Breast epithelium (tissue), 4 donors: ENCODE measurements at places on chromosomes 12 and 14. TPM values are rescaled to one million over a fixed set of nuclear protein-coding genes. Genes with fewer than 3 reads are reported as not detected.

GRCh38 chr12:94570161-94570560 lies 80.2 kb downstream of the TMCC3 start:
- DNase-seq, result no peak

GRCh38 chr12:122437656-122438121 lies 15.2 kb upstream of the CLIP1 start:
- DNase-seq, result no peak

DNA sequence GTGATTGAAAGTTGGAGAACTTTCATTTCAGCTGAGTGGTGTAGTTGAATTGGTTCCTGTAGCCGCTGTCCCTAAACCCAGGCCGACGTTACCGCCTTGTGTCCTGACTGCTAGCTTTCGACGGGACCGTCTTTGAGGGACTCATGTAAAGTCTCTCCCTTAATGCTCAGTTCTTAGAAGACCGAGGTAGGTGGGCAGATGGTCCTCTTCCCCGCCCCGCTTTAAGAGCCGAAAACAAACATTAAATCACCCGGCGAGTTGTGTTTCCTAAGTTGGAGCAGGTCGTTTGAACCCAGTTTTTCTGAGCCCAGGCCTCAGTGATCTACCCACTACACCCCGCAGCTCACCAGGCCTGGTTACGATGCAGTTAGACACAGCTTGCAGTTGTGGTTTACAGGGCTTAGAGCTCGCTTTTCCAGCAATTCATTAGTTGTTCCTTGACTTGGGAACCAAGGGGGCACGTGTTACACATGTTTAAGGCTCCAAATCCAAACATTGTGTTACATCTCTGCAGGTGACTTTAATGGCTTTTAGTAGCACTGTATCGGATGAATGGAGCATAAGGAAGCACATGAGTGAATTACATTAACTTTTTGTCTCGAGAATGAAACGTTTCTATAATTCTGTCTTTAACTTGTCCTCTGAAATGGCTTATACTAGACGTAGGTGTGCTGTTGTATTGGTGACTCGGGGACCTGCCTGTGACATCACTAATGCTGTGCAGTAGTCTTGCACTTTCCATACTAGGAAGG lies 790 bp downstream of the NEDD1 start:
- no peak for DNase-seq

GRCh38 chr12:67853204-67853603 lies 136.0 kb upstream of the IFNG-AS1 start:
- DNase-seq, result no peak

DNA sequence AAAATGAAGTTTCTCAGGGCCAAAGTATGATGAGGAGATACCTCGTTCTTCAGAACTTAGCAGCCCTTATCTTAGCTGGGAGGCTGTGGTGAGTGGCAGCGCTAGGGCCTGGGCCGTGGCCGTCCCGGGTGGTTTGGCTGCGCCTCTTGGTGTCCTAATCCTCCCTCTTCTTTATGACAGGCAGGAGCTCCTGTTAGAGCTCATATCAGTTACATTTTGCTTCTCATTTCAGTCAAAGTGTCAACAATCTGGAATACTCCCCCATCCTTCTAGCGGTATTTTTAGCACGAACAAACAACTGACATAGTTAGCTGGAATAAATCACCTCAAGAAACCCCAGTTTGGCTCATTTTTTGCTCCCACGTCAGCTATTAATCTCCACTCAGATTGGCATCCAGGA lies 188.8 kb downstream of the TTC7B start:
- no peak for DNase-seq

- no peak for DNase-seq
These were observed 200.1 kb downstream of the TMTC2 start for GRCh38 chr12:82886671-82887340.

DNA sequence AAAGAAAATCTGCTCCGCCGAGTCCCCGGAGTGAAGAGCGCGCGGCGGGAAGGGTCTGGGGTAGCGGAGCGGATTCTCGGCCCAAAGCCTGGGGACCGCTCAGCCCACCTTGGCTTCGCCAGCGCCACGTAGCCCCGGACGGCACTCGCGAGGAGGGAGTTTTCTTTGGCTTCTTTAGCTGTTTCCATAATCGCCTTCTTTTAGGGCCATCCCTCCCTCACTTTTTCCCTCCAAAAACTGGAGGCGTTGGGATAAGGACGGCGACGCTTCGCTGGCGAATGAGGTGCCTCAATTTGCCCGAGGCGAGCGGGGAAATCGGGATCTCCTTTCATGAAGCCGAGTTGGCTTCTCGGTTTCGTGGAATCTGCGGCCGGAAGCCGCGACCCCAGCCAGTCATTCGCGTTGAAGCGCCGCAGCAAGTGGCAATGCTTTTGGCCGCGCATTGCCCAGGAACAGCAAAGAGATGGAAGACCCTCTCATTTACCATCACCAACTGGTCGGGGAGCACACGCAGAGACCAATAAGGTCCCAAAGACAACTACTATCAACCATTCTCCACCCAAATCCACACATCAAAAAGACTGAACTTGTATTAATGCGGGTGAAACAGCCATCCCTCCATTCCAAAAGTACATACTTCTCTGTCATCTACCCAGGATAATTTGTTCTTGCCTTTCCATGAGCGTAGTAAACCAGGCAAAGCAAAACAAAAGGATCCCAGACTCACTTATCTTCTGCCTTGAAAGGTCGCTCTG lies 8.4 kb upstream of the SIX1 start:
- no peak for DNase-seq

- DNase-seq, result no peak
These were observed 217.4 kb upstream of the RTL1 start for GRCh38 chr14:101120641-101121507.

DNA sequence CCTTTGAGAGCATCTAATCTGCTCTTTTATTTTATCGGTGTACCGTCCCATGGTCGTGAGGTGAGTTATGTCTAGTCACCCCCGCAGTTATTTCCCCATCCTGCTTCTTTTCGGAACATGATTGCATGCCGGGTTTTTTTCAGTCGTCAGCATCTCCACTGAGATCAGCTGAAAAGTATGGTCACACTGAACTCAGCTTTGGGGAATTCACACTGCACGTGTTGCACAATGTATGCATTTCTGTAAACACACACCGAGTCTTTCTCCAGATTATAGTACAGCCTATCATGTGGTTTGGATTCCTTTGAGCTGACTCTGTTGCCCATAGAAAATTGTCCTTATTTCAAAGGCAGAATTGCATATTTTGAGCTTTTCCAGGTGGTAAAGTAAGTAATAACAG lies 24.6 kb downstream of the PLXNC1 start:
- no peak for DNase-seq

DNA sequence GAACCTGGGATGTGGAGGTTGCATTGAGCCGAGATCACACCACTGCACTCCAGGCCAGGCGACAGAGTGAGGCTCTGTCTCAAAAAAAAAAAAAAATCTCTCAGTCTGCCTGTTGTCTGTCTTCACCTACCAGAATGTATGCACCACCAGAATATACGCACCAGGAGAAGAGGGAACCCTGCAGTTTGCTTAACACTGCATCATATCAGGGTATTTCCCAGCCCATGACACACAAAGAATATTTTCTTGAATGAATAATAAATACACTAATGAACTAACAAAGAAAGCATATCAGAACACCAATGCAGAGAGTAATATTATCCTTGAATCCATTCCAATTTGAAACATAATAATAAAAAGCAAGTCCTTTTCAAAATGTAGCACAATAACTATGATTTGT lies 44.2 kb upstream of the FOXN3 start:
- DNase-seq, result no peak

GRCh38 chr12:5780536-5780935 lies 164.5 kb downstream of the ANO2 start:
- no peak for DNase-seq

DNA sequence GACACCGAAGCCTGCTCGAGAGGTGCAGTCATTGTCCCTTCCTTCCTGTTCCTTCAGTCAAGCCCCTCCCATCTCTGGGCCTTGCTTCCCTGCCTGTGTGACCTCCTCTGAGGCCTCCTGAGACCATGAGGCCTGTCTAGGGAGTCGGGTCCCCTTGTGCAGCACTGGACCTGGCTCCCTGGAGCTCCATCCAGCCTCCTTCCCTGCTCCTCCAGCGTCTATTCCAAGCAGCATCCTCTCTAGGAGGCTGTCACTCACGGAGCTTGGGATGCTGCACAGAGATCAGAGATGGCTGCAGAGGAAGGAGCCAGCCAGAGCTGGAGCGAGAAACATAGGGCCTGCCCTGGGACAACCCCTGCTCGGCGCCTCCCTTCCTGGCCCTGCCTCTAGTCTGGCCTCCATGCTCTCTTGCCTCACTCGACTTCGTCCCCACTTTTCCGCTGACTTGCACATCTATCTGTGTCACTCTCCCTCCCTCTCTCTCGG lies 142.7 kb downstream of the BCL11B start:
- DNase-seq, result no peak

GRCh38 chr12:121107681-121108080 lies 25.0 kb upstream of the P2RX7 start:
- DNase-seq, result no peak

DNA sequence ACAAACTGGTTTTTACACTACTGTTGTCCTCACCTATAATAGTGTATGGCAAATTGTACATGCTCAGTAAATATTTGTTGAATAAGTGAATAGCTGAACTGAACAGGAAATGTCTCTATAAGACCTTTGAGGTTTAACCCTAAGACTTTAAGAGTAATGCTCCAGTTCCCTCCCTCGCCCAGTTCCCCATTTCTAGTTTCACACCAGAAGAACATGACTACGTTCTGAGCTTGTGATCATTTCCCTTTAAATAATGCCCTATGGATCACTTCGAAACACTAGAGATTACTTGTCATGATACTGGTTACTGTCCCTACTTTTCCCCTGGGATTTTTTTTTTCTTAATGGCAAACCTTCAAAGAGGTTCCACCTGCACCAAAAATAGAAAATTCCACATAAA lies 69.3 kb downstream of the PRKD1 start:
- DNase-seq, result no peak

DNA sequence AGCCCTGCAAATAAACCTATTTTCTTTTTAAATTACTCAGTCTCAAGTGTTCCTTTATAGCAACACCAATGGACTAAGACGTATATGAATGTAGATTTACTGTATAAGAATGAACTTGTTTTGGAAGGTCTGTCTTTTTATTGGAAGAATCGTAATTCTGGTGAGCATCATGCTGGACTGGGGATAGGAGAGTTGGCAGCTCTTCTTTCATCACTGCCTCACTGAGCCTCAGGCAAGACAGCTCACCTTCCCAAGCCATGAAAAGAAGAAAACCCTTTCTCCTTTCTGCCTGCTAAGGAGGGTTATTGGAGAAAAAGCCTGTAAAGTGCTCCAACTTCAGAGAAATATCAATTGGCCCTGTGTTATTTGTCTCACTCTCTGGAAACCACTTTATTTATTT lies 9.1 kb upstream of the RNF34 start:
- no peak for DNase-seq

GRCh38 chr12:92558806-92559205 lies 144.0 kb upstream of the PLEKHG7 start:
- DNase-seq, result no peak

GRCh38 chr12:111304642-111305071 lies 64.2 kb downstream of the PHETA1 start:
- DNase-seq, result no peak

DNA sequence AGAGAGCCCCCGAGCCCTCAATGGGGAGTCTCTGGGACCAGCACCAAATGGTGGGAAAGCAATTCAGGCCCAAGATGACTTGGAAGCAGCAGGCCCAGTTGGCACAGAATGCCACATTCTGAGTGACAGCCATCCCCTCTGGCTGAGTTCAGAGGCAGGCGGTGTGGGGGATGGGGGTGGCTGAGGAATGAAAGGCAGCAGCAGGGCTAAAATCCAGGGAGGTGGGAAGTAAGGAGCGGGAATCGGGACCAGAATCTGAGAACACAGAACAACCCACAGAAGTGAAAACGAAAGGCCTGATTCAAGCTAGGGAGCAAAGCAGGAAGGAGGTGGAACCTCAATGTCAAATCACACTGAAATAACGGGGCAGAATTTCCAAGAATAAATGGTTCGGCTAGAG lies 171.2 kb downstream of the CALM1 start:
- no peak for DNase-seq

DNA sequence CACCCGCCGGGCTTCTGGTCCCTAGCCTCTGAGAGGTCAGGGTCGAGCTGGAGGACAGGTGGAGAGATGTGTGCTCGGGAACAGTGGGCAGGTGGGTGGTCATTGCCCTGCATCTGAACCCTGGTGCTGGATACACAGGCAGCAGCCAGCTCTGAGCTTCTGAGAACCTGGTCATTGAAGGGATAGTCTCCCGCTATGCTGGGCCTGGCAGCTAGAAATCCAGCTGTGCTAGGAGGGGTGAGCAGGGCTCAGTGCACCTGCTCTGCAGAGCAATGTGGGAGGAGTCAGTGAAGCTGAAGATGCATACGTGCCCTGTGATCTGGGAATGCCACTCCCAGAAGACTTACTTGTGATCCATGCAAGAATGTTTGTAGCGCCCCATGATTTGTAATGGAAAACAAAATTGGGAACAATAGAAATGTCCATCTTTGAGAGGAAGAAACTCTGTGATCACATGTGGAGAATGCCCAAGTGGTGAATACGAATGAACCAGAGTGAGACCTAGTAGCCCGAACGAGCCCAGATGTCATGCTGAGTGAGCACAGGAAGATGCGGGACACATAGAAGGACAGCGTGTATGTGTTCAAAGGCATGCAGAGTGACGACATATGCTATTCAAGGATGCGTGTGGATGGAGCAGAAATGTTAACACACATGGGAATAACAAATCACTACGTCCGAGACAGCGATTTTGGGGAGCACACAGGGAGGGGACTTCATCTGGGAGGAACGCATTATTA lies 63.4 kb downstream of the AACS start:
- no peak for DNase-seq

DNA sequence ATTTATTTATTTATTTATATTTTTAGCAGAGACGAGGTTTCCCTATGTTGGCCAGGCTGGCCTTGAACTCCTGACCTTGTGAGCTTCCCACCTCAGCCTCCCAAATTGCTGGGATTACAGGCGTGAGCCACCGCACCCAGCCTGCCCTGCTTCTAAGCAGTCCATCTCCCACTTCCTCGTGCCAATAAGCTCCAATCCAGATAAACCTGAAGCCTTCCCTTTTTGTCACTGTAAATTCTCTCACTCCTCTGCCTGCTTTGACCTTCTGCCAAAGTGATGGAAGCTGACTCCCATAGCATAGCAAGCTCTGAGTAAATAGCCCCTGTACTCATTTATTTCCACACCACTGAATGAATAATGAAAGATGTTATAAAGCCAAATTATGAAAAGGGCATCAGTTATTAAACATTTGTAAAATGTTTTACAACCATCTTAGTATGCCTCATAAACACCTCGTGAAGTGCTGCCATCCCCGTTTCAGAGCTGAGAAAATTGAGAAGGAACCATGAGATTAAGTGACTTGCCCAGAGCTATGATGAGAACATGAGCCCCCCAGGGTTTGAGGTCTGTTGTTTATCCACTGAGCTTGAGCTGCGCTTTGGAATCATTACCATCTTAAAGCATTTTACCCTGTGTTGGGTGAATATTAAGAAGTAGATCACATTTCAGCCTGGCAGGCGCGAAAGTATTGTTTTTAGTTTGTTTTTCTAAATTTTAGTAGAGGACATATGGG lies 30.4 kb downstream of the MANSC1 start:
- DNase-seq, result no peak

ASB2 gene
- total RNA-seq, result 2.0 TPM

COQ6 gene
- 37.9 TPM for total RNA-seq

HOXC10 gene
- 2.0 TPM for total RNA-seq

LYZ gene
- total RNA-seq, result 13.4 TPM

FSCB gene
- not detected for total RNA-seq

BCL11B gene
- total RNA-seq, result 0.96 TPM

SDR9C7 gene
- not detected for total RNA-seq

DLK1 gene
- 5.2 TPM for total RNA-seq

NEUROD4 gene
- total RNA-seq, result not detected

YLPM1 gene
- 97.0 TPM for total RNA-seq
